ENCODE measurements at places on chromosomes 12 and 14.

DNA sequence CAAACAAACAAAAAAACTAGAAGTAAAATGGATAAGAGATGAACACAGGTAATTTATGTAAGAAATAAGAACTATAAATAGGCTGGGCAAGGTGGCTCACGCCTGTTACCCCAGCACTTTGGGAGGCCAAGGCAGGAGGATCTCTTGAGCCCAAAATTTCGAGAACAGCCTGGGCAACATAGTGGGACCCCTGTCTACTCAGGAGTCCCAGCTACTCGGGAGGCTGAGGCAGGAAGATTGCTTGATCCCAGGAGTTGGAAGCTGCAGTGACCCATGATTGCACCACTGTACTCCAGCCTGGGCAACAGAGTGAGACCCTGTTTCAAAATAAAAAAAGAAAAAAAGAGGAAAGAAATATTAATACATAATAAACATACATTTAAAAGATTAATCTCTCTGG, 22.7 kb upstream of the ABCD4 start:
- DNase-seq = no peak

- no peak for DNase-seq
Observed at GRCh38 chr12:131850856-131851559, 22.8 kb downstream of the MMP17 start.

- peak; percentile 2 for DNase-seq
Observed at GRCh38 chr14:56172571-56172971, 54.4 kb downstream of the PELI2 start.

GRCh38 chr14:72665259-72665658, 228.6 kb downstream of the DPF3 start:
- DNase-seq = peak; percentile 9

DNA sequence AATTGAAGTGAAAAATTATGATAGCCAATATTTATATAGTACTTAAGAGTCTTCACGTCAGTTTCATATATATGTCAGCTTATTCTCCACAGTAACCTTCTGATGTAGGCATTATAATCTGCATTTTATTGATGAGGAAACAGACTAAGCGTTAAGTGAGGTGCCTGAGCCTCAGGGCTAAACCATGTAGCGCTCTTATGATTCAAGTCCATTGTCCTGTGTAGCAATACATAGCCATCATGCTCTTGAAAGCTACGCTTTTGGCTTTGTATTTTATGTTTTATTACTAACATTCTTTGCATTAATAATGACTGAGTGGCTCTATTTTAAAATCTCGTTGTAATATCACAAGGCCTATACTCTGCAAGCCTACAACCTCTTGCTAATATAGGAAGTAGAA, 79.0 kb downstream of the ANO6 start:
- DNase-seq = no peak

DNA sequence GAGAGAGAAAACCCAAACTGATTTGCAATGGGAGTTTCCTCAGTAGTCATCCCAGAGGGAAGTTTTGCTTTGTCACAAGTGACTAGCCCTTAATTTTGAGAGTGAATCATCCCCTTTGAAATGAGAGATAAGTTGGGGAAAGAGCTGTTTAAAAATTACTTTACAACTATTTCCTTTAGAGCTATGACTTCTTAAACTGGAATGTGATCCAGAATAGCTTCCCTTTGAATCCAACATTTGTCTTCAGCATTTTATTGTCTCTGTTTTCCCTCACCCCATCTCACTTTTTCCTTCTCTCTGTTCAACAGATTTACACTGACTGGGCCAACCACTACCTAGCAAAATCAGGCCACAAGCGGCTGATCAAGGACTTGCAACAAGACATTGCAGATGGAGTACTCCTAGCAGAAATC, 109.3 kb downstream of the NAV3 start:
- peak; percentile 20 for DNase-seq

DNA sequence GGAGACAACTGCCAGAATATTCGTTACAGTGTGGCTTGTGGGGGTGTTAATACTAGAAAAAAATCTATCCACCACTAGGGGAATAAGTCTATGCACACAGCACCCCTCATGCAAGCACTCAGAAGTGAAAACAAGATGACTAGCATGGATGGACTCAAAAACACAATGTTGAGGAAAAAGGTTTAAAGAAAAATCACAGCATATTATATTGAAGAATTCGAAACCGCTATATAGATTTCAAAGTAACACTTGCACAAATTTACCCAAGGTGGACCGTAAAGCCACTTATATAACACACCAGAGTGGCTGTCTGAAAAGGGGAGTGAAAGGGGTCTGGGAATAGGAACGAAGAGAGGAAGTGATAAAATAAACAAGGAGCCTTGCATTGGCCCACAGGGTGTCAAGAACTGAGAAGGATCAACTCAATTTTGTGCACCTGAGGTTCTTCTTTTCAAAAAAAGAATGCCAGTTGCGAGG, 544 bp downstream of the ABCD4 start:
- peak; percentile 83 for DNase-seq

GRCh38 chr14:85607651-85608081, 77.7 kb downstream of the FLRT2 start:
- DNase-seq = no peak

DNA sequence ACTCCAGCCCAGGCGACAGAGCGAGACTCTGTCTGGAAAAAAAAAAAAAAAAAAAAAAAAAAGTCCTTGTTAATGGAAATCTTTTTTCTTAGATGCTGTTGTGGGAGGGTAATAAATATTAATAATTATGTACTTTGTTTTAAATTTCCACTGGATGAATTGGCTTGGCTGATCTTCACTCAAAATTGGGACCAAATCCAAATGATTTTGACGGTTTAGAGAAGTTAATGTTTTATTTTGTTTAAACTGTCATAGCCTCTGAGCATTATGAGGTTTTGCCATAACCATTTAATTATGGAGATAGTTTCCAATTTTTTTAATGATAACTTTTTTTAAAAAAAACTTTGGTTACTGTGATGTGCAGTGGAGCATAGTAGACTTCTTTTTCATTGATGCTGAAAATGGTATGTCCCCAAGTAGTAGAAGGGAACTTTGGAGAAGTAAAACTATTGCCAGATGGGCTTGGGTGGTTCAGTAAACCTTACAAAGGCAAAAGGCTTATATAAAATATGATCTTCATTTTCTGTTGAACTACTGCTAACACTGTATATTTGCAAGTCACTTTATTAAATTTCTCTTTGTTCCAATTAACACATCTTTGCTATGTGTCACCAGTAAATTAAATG, 3.9 kb upstream of the PMCH start:
- no peak for DNase-seq

DNA sequence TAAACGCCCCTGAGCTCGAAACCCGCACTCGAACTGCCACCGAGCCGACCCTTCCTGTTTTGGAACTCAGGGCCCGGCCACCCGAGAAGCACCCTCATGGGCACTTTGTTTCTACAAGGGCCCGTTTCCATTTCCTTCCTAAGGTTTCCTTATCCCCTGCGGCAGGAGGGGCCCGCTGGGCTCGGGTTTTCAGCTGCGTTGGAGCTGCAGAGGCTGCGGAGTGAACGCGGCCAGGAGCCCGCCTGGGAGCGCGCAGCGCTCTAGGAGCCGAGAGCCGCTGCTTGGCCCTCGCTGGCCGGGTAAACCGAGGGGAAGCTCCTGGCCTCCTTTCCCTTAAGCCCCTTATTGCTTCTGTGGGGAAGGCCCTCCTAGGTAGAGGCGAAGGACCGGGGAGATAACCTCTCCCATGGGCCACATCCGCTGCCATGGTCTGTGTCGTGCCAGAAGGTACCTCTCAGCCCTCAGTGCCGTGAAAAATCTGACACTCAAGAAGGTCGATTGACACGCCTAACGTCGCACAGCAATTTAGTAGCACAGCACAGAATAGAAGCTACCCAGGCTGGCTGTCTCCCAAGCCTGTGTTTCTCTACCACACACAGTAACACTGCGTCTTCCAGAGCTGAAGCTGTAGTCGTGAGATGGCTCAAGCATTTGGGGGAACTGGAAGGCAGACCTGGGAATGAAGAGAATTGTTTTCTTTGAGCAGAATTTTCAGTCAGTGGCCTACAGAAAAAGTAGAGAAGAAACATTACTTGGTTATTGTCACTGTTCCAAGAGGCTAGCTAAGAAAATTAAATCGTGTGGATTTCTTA, 12.9 kb upstream of the CALM1 start:
- DNase-seq = peak; percentile 66

- no peak for DNase-seq
Observed at GRCh38 chr12:124687174-124687902, 119.9 kb upstream of the NCOR2 start.

GRCh38 chr12:19778797-19779196, 339.5 kb downstream of the AEBP2 start:
- no peak for DNase-seq

Data from SW480 (cell line).